ENCODE measurements at places on chromosomes 6 and 20.

DNA sequence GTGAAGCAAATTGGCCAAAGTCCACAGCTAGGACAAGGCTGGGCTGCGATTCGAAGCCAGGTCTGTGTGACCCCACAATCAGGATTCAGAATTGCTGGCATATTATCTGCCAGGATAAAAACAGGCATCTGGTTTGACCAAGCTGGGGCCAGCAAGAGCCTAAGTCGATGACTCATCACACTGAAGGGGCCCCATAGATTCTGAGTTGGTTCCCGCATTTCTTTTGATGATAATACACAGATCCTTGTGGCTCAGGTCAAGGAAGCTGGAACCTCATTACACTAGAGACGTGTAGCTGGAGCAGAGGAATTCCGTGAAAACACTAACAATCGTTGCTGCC, 6.5 kb downstream of the KCNB1 start:
- DNase-seq = peak; percentile 13

DNA sequence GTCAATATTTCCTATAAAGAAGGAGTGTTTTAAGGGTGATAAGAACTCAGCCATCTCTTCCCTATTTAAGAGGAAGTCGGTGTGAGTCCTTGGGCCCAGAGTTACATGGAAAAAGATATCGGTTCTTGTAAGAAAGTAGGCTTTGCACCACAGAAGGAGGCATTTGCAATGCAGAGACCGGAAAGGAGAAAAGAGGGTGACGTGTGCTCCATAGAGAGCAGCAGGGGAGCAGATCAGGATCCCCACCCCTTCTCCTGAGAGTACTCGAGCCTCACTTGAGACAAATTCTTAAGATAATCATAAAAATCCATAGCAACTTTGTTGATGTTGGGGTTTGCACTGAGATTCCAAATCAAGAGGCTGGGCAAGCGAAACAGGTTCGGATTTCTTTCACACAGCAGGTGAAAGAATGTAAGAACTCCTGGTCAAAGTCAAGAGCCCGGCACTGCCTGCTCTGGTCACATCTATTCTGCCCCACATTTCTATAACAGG, 27.8 kb downstream of the FOXA2 start:
- DNase-seq = no peak

DNA sequence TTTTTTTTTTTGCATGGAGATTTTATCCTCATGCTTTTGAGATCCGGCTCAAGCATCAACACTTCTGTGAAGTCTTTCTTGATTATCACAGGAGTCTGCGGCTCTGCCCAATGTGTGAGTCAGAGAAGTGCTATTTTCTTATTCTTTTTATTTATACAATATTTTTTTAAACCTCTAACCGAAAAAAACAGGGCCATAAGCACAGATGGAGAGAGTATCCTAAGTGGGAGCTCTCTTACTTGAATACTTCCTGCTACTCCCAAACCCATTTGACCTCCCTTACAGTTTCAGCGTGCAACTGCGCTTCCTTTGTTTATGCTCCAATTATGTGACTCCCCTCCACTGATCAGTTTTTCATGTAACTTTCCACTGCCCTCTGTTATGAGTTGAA, 8.7 kb upstream of the ATXN1 start:
- DNase-seq = no peak

- DNase-seq = no peak
Measured at GRCh38 chr6:39880594-39880993, 53.7 kb downstream of the MOCS1 start.

DNA sequence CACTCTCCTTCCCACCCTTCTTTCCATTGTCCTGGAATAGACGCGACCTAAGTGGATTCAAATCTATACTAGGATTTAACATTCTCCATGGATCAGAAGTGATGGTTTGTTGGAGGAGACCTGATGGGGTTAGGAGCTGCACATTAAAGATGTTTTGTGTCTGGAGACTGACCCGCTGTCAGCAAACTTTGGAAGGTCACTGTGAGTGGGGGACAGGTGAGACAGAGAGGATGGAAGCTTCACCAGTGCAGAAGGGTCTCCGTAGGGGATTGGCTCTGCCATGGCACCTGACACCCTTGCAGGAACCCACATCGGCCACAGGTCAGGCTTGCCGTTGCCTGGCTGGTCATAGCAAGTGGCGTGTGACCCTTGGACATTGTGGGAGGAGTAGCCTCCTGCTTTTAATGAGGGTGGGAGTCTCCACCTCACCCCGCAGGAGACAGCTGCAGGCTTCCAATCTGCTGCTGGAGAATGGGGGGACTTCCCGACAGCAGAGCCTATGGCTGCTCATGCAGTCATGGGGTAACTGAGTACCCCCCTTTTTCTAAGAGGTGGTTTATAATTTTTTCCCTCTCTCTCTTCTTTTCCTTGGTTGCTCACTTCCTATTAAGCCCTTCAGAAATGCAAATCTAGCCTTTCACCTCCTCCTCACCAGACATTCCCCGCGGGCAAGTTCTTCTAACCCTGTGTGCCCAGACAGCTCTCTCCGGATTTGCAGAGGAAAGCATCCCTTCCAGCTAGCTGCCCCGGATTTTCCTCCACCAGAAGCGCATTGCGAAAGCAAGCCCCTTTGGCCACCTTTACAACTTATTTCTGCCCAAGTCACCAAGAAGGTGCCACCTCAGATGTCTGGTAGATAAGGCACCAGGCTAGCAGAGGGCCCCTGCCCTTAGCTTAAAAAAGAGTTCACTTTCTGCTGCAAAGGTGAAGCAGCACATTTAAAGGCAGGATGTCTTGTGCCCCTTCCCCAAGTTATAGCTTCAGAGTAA, 53.5 kb downstream of the DACT2 start:
- no peak for DNase-seq

DNA sequence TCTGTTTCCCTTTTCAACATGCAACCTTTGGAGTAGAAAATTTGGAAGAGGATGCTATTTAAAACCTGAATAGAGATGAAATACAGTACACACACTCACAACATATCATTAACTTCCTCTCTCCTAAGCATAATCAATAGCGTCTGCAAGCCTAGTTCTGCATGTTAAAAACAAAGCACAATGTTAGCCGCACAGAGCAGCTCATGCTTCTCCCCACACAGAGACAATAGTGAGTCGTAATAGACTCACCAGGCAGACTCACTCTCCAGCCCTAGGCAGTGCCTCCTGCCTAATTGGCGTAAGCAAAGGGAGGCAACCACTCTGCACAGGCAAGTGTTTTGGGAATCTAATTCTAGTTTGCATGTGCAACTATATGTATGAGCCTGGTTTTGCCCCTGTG, 45.8 kb upstream of the ARID1B start:
- peak; percentile 53 for DNase-seq

DNA sequence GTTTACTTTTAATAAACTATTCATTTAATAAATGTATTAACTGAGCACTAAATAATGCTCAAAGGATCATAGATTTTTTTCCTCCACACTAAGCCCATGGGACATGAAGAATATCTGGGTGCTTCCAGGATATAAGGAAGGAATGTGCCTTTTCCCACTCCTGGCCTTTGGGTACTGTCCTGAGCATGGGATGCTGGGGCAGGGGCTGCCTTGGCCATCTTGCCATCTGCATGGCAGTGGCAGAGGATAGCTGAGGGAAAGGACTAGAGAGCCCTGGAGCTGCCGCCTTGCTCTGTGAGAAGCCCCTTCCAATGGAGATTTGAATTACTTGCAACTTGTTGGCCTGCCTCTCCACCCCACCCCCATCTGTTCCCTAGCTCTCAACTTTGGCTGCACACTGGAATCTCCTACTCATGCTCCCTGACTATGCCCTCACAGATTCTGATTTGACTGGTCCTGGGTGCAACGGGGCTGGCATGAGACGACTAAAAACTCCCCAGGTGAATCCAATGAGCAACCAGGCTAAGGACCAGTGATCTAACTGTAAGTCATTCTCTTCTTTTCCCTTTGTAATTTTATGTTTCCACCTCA, 15.6 kb downstream of the DDRGK1 start:
- DNase-seq = peak; percentile 32

DNA sequence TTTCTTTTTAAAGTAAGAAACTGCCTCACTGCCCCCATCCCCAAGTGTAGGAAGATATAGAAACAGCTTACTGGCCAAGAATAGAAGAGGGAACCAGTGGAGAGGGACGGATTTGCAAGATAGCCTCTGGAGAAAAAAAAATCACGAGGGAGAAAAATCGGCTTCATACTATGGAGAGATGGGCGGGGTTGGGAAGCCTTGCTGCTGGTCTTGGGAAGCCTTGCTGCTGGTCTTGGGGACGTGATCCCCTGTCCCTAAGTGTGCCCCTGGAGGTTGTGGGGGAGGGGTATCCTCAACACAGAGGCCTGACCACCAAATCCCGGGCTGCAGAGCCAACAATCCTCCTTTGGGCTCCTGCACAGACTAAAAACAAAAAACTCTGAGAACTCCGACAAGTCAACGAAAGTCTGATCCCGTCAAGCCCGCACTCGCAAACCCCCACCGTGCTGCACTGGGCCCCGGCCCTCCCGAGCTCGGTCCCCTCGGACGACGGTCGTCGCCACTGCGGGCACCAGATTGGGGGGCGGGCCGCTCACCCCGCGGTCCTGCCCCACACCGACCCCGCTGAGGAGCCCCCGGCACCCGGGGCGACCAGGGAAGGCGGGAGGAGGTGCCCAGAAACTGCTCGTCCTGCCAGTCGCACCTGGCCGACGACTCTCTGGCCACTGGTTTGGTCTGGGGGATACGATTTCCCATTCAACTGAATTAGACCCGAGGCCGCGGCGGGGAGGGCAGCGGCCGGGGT, 750 bp downstream of the MAP7 start:
- peak; percentile 27 for DNase-seq

- DNase-seq = no peak
Measured at GRCh38 chr20:2353231-2353630, 27.5 kb upstream of the TGM6 start.

DNA sequence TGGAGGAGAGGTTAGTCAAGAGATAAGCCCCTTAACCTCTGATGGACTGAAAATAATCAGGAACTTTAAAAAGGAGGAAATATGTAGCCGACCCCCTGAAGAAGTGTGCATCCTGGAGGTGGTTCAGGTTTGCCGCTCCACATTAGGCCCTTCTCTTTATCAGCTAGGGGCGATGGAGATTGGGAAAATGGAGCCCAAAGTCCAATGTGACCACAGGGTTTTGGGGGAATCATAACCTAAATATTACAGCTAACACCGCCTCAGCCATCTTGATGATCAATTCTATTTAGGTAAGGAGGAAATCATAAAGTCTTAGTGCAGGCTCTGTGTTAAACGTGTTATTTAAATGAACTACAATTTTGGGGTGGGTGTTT, 1.2 kb downstream of the OGFRL1 start:
- DNase-seq = no peak

GRCh38 chr20:3238616-3239025, 369 bp downstream of the SLC4A11 start:
- DNase-seq = peak; percentile 83

- no peak for DNase-seq
Measured at GRCh38 chr20:6040958-6041807, 12.7 kb downstream of the LRRN4 start.

DNA sequence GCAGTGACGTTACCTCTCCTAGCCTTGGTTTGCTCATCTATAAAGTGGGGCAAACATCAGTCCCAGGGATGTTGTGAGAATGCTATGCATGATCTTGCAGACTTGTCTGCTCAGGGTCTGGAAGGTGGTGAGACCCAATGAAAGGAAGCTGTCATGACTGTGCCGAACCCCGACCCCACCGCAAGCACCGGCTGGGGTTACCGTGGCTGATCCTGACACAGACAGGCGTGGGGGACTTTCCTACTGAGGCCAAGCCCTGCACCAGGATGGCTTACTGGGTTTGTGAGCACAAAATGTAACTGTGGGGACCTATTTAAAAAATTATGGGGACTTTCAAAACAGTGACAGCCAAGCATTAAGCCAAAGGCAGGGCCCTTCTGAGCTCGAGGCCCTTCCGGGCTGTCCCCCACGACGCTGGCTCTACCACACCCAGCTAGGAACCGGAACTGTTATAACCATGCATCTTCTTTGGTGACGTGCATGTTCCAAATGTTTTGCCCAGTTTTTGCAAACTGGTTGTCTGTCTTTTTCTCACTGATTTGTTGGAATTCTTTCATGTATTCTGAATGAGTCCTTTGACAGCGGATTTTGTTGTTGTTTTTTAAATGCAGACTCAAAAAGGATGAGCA, 76.6 kb upstream of the PMEPA1 start:
- no peak for DNase-seq

GRCh38 chr20:51810155-51811041, 8.1 kb upstream of the SALL4 start:
- DNase-seq = no peak

GRCh38 chr6:5541025-5541424, 279.7 kb downstream of the FARS2 start:
- no peak for DNase-seq

- no peak for DNase-seq
Measured at GRCh38 chr6:109465772-109466171, 10.2 kb upstream of the MICAL1 start.

GRCh38 chr20:37257988-37258387, 3.6 kb downstream of the GHRH start:
- no peak for DNase-seq

DNA sequence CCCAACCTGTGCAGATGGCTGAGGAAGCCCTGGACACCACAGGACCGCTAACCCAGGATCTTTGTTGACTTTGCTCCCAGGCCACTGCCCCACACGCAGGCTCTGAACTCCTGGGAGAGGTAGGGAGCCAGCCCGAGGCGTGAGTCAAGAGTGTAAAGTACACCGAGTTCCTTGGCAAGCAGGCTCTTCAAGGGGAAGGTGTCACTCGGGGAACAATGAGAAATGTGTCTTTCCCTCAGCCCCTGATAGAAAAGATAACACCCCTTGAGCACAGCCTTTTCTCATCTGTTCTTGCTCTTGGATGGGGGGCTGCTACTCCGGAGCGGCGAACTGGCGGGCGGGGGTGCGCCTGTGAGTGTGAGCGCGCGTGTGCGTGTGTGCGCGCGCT, 472 bp upstream of the EDN3 start:
- no peak for DNase-seq

DNA sequence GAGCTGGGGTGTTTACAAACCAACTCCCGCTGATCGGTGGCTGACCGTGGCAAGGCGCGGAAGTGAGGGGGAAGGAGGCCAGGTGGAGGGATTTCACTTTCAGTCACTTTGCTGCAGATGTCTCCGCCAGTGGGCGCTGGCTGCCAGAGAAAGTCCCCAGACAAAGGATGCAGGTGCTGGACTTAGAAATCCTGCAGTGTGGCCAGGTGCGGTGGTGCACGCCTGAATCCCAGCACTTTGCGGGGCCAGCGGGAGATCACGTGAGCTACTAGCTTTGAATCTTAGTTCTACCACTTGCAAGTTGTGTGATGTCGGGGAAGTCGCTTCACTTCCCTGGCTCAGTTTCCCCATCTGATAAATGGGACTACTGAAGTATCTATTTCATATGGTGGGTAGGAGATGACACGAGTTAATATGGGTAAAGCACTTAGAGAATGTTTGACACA, 180.4 kb downstream of the ZNF217 start:
- no peak for DNase-seq

GRCh38 chr20:22921595-22922421, 113.3 kb upstream of the SSTR4 start:
- peak; percentile 54 for DNase-seq

All from RKO (cell line).